M059J (cell line): ENCODE measurements at places on chromosomes 16 and 17. TPM values are rescaled to one million over a fixed set of nuclear protein-coding genes. Genes with fewer than 3 reads are reported as not detected.

The HOXB4 gene
- 0.20 and 0.57 TPM in 2 replicates for total RNA-seq

The TBX6 gene
- total RNA-seq: 0.39 TPM in 1 of 2 replicates, not detected in the other

The CACNG5 gene
- not detected in 2 replicates for total RNA-seq

The NPB gene
- 0.44 and 0.59 TPM in 2 replicates for total RNA-seq

The KRT27 gene
- total RNA-seq: not detected in 2 replicates

The IL17C gene
- total RNA-seq: not detected in 2 replicates

The SLFN13 gene
- total RNA-seq: 12.4 and 23.2 TPM in 2 replicates

The PRSS22 gene
- not detected in 2 replicates for total RNA-seq

The CCL13 gene
- not detected in 2 replicates for total RNA-seq

The SAMD14 gene
- 0.22 and 0.49 TPM in 2 replicates for total RNA-seq

The NPIPA3 gene
- 0.22 TPM in 1 of 2 replicates, not detected in the other for total RNA-seq

The C1QL1 gene
- total RNA-seq: 14.7 and 21.4 TPM in 2 replicates

The PLA2G10 gene
- total RNA-seq: not detected in 2 replicates

The RAPGEFL1 gene
- 0.25 TPM in 1 of 2 replicates, not detected in the other for total RNA-seq

The METTL22 gene
- total RNA-seq: 17.3 and 23.6 TPM in 2 replicates

The WNT9B gene
- total RNA-seq: not detected in 2 replicates

The RUNDC3A gene
- total RNA-seq: 0.12 TPM in 1 of 2 replicates, not detected in the other

The TNK1 gene
- 0.62 and 0.67 TPM in 2 replicates for total RNA-seq

The CES3 gene
- total RNA-seq: 0.44 and 1.0 TPM in 2 replicates

GRCh38 chr17:82291582-82292250 is 18.2 kb upstream of the CSNK1D start:
- DNase-seq: no peak

- DNase-seq: no peak
These were observed 2.0 kb downstream of the P2RX1 start for GRCh38 chr17:3914312-3914670.

DNA sequence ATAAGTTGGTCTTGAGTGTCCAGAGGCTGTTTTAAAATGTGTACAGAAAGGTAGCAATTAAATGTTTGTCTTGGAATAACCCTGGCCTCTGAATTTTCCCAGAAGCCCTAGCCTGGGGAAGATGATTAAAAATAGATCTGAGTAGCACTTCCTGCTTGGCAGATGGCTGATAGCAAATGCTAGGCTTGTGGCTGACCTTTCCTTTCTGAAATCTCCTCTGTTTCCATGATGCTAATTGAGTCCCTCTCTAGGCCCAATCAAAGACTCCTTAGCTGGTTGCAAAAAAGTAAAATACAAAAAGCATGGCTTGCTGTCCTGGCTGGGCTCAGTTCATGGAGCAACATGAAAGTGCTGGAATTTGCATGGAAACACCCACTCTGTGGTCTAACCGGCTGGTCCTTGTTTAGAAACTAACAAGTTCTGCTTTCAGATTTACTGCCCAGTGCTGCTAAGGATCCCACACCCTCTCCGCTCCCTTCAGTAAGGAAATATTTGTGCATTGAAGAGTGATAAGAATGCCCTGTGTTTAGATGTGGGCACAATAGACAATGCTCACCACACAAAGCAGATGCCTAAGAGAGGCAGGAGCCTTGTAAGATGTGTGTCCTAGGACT is 40.8 kb downstream of the YPEL2 start:
- peak; percentile 60 for DNase-seq

DNA sequence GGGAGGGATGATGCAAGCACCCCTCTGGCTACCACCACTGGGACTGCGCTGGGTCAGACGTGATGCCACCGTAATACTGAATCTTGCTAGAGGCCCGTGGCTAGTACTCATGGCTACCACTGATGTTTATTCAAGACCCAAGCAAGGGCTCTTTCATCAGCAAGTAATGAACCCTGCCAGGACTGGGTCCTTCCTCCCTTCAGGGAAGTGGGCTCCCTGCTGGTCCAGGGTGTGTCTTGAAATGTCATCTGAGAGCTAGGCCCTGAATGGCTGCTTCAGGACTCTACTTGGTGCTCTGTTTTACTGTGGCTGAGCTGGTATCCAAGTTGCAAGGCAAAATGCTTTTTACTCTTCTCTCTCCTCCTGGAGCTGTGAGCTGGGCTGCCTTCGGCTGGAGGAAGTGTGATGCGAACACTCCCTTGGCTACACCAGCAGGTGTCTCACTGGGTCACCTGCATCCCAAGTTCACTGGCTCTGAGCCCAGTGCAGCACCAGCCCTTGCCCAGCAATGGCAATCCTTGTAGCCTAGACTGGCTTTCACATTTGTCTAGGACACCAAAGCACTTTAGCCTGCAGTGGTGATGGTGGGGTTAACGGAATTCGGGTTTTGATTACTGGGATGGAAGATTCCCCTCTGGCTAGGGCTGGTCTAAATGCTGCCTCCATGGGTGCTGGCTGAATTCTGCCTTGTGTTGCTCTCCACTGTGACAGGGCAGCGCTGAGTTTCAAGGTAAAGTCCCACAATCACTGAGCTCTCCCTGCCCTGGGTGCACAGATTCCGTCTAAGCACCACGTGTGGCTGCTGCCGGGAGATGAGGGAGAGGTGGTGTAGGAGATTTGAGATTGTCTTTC is 98.6 kb downstream of the USP22 start:
- DNase-seq: peak; percentile 26

DNA sequence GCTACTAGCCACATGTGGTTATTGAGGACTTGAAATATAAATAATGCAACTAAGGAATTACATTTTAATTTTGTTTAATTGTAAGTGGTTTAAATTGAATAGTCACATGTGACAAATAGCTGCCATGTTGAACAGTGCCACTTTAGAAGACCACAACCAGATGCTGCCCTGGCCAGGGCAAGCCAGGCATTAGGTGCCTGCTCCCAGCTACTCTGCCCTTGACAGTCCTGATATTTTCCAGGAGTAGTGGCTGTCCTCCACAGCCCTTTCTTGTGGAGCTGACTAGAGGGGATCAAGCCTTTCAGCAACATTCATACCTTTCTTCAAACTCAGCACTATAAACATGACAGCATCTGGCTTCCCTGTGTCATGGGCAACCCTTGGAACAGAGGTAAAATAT is 31.0 kb downstream of the TMEM100 start:
- no peak for DNase-seq

GRCh38 chr16:17377360-17378324 is 93.1 kb downstream of the XYLT1 start:
- DNase-seq: no peak

DNA sequence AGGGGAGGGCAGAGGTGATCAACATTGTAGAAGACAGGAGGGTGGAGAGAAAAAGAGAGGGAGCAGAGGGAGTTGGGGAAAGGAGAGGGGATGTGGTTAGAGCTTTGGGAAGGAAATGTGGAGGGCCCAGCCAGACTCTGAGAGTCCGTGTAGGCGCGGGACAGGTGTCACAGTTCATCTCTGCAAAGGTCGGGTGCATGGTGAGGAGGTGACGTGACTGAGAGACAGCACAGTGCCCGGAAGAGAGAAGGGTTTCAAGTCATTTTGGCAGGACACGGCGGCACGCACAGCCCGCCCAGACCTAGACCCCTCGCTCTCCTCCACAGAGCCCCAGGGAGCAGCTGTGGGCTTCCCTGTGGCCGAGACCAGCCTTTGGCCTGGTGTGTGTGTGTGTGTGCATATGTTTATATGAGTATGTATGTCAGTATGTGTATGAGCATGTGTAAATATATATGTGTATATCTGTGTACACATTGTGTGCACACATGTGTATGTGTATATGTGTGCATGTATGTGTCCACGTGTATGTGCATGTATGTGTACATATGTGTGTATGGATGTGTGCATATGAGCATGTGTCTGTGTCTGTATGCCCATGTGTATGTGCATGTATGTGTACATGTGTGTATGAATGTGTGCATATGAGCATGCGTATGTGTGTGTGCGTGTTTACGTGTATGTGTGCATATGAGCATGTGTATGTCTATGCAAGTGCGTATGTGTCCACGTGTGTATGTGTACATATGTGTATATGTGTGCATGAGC is 104.6 kb downstream of the SEC14L1 start:
- no peak for DNase-seq

DNA sequence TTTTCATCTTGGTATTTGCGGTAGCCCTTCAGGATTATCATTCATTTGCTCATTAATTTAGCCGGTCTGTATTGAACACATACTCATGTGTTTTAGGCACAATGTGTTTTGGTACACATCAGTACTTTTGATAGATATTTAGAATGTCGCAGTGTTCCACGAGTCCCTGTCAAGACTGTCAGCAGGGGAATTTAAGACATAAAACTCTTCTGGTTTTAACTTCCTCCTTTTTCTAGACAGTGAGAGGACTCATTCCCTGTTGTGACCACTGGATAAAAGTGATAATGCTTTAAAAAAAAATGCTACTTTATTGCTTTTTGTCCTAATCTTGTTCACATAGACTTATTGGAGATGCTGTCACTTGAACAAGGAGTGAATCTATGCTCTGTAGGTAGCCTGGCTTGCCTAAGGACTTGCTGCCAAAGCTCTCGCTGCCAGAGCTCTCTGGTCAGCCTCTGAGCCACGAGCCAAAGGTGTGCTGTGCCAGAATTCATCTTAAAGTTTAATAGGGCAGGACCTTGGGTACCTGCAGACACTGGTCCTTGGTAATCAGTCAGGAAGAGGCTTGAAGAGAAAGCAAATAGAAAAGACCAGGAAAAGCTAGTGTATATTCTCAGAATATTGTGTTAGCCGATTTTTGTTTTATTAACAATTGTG is 5.4 kb downstream of the DCAF7 start:
- no peak for DNase-seq

GRCh38 chr16:78251115-78251514 is 151.7 kb downstream of the WWOX start:
- no peak for DNase-seq

DNA sequence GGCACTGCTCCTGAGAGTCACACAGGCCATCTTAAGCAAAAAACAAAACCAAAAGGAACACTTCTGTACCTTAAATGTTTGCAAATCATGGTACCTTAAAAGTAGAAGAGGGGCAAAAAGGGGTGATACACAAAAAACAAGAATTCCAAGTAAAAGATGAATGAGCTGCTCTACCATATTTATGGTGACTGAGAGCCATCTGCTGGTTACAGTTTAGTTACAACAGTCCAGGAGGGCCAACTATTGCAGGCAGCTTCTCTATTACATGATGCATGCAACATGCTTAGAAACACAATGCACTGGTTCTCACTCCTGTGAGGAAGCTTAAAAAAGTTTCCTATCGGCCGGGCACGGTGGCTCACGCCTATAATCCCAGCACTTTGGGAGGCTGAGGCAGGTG is 53.5 kb downstream of the STX8 start:
- DNase-seq: peak; percentile 40

GRCh38 chr17:77889135-77889505 is 69.4 kb upstream of the TNRC6C start:
- DNase-seq: no peak

DNA sequence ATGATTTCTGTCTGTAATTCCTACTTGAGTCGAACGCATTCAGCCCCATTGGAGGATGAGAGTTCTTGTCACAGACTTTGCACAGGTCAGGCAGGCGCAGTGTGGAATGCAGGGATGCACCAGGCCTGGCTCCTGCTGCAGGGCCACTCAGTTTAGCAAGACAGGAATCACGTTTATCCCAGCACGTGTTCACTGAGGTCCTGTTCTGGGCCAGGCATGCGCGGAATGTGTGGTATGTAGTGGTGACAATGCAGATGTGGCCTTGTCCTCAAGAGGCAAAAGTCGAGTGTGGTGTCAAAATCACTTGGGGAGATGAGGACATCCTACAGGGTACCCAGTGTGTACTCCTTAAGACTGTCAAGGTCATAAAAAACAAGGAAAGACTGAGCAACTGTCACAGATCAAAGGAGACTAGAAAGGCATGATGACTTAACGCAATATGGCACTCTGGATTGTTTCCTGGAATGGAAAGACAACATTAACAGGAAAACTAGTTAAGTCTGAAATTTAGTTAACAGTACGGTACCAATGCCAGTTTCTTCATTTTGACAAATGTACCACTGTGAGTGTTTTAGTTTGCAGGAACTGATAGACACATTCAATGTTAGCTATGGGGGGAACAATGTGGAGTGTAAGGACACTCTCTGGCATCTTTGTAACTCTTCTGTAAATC is 121.5 kb upstream of the ADAMTS18 start:
- DNase-seq: peak; percentile 47

DNA sequence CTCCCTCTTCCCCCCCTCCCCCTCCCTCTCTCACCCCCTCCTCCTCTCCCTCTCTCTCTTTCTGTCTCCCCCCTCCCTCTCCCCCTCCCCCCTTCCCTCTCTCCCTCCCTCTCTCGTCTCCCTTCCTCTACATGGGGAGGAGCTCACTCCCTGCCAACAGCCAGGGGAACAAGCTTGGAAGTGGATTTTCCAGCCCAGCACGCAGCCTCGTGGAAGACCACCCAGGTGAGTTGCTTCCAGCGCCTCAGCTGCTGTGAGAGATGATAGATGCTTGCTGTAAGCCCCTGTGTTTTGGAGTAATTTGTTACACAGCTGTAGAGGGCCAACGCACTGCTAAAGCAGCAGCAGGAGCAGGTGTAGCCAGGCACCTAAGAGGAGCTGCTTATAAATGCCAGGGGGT is 20.8 kb downstream of the ACTG1 start:
- DNase-seq: no peak

- DNase-seq: no peak
These were observed 25.9 kb downstream of the SREBF1 start for GRCh38 chr17:17810895-17811248.

- DNase-seq: no peak
These were observed 131.1 kb upstream of the TMEM97 start for GRCh38 chr17:28187931-28188330.

DNA sequence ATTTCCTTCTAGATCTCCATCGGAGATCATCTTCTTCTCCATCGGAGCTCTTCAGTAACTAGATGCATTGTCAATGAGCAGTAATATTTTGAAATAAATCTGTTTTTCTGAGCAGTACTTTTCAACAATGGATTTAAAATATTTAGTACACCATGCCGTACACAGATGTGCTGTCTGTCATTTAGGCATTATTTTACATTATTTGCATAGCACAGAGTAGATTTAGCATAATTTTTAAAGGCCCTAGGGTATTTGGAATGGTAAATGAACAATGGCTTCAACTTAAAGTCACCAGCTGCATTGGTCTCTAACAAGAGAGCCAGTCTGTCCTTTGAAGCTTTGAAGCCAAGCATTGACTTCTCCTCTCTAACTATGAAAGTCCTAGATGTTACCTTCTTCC is 95.4 kb upstream of the ANKFN1 start:
- no peak for DNase-seq

DNA sequence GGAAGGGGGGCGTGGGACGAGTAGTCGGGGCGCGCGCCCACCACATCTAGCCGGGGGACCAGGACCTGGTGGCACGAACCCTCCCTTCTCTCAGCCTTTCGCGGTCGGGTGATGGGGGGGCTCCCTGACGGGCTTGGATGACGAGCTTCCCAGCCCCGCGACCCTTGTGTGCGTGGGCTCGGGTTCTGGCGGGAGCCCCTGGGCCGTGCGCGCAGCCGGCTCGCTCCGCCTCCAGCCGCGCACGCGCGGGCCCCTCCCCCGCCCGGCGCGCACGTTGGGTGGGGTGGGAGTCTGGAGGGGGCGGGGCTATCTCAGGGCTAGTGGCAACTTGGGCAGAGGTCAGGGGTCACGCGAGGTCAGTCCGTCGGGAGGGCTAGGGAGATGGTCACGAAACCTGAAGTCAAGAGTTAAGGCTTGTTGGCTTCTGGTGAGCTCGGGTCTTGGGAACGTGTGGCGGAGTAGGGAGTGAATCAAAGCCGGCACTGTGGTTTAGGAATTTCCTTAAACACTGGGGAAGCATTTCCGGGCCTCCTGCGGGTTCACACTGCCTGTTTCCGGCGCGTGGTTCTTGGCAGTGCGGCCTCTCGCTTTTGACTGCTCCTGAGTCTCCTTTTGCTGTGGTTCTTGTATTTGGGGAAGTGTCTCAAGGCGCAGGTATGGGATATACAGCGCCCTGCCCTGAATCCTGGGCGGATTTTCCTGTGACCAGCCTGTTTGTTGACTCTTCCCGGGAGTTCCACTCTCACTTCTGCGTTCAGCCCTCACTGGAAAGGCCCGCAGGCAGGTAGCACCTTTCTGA is at the start of gene SRCAP:
SRCAP (plus strand) TSS at position 356 of the 799 bp plus-strand sequence. CDS start 1,654 bp downstream, outside the sequence.
- DNase-seq: peak; percentile 80
